WTC11 (cell line): ENCODE measurements at places on chromosomes 3 and 15. TPM values are rescaled to one million over a fixed set of nuclear protein-coding genes. Genes with fewer than 3 reads are reported as not detected.

Gene C3orf20
- not detected in 3 replicates for total RNA-seq

DNA sequence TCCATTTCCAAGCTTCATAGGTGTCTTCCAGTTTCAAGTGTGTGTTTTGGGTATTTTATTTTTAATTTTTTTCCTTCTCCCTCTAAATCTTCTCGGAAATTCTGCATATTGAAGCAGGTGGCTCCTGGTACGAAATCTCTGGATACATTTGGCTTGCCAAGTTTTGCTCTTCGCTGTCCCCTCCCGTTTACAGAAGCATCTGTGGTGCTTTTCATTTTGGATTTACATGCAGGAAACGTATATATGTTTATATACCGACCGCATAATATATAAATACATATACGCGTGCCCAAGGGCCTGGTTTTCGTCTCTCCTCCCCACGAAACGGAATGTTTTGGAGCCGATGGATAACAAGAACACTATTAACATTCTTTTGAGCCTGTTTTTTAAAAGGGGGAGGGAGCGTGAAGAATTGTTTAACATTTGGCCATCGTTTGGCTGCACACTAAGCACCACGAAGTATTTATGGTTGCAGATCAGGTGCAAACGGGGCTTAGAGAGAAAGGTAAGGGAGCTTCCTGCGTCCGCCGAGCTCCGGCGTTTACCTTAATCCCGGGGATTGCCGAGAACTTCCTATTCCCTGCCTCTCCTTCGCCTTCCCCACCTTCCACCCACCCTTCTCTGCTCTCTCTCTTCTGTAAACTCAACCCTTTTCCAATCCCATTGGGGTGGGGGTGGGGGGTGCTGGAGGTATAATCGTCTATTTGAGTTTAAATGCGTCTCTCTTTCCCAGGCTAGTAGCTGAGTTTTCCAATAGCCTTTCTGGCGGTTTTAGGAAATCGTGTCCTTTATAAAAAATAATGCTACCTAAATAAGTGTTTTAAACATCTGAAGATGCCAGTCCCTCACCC lies 1.1 kb upstream of the NLGN1 start:
- peak; percentile 18 for DNase-seq

Gene SAMMSON
- total RNA-seq: 0.11 to 0.13 TPM (median 0.11 TPM) in 3 replicates

- no peak for DNase-seq
Measured at GRCh38 chr3:146589899-146590508, 15.1 kb downstream of the PLSCR5 start.

GRCh38 chr15:72169236-72169920 lies 28.2 kb downstream of the GRAMD2A start:
- DNase-seq: no peak

Gene KAT2B
- total RNA-seq: 1.4 to 2.7 TPM (median 2.0 TPM) in 3 replicates

DNA sequence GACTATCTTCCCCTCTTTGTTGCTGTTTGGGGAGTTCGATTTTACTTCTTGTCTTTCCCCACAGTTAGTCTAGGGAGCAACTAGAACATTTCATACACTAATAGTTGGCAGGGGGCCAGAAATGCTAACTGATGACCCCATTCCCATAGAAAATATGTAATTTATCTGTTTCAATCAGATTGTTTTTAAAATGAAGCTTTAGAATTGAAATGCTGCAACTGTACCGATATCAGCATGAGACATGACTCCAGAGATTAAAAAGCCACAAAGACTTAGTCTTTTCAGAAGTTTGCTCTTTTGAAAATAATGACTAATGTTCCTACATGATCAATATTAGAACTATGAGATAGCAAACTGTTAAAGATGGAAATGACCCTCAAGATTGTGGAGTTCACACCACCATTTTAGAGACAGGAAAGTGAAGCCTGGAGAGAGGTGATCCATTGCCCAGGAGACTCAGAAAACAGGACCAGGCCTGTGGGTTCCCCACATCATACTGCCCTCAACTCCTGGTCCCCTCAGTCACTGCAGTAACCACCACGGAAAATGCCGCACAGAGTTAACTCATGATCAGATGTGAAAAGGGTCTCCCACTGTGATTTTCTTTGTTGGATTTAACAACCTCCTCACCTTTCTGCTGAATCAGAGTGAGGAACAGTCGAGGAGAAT lies 130.3 kb downstream of the CHDH start:
- no peak for DNase-seq

DNA sequence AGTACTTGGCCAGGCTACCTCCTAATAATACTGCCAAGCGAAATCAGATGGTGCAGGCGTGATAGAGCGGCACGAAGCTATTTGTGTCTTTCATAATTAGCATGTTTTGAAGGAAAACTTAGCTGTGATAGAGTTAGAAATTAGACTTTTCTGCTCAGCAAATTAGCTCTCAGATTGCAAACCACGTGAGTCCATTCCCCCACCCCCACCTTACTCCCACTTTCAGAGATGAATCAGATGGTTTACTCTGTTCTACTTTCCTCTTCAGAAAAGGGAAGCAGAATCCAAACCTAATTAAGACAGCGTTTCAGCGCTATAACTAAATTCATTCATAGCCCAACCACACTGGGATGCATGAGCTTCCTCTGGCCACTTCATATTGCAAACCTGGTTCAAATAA lies 214.6 kb downstream of the SLCO3A1 start:
- DNase-seq: no peak

- DNase-seq: no peak
Measured at GRCh38 chr3:150317469-150317868, 90.6 kb upstream of the TSC22D2 start.

Gene WDR6
- total RNA-seq: 204 to 213 TPM (median 209 TPM) in 3 replicates

GRCh38 chr3:55244247-55244646 lies 242.9 kb downstream of the WNT5A start:
- DNase-seq: no peak

- DNase-seq: no peak
Measured at GRCh38 chr3:50666837-50667236, 7.9 kb upstream of the DOCK3 start.

Gene ZIC1
- total RNA-seq: 30.3 to 59.7 TPM (median 34.7 TPM) in 3 replicates

Gene GMNC
- 0.07 to 0.39 TPM (median 0.25 TPM) in 3 replicates for total RNA-seq

DNA sequence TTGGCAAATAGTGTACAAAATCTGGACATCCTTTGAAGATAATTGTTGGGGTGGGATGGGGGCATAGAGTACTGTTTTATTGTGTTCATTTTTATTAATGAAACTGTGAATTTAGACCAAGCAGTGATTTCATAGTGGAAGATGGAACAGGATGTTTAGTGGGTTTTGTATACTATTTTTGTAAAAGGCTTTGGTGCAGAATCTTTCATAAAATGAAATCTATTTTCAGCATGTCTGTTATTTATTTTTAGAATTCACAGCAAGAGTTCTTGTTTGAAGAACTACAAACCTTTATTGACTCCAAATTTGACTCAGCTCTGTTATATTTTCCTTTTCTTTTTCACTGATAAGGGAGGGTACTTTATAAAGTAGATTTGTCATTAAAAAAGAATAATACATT lies 145.4 kb downstream of the AKAP13 start:
- DNase-seq: no peak

Gene UBAP1L
- total RNA-seq: 2.0 to 2.9 TPM (median 2.2 TPM) in 3 replicates

DNA sequence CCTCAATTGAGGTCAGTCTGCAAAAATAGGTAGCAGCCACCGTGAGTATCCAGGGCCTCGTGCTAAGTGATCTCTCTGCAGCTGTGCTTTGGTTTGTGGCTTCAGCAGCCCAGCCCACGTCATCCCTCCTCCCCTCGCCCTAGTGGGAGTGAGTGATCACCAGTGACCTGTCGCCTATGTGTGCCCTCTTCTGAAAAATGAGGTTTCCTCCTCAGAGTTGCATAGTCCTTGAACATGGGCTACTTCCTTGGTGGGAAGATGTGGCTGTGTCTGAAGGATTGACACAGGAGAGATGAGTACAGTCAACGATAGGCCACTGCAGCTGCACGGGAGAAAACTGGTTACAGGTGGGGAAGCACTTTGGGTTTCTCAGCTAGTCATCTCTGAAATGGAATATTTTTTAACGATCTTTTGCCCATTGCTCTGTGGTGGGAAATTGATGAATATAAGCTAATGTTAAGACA lies 144.8 kb upstream of the BHLHE40 start:
- no peak for DNase-seq

DNA sequence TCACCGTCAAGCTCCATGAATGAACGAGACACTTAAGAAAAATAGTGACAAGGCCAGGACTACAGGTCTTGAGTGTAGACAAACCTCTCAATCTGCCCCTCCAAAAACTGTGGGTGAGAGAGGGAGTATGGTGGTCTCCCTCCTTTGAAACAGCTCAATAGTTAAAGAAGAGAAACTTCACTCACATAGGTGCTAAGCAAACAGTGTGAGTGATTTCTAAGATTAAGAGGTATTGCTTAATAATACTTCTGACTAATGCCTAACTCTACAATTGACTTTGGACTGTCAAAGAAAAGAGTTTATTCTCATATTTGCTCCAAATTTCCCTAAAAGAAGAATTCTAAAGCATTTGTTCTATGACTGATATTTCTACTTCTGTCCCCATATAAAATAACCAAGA lies 17.0 kb upstream of the TMEM108 start:
- no peak for DNase-seq

GRCh38 chr3:126983276-126983652 lies 349 bp downstream of the PLXNA1 start:
- no peak for DNase-seq

Gene PPP1R14D
- total RNA-seq: 0.25 TPM in 1 of 3 replicates, not detected in the others

Gene ARPP21
- not detected in 3 replicates for total RNA-seq

Gene PGBD4
- total RNA-seq: 1.1 to 1.2 TPM (median 1.1 TPM) in 3 replicates

Gene NMD3
- 53.3 to 56.3 TPM (median 54.5 TPM) in 3 replicates for total RNA-seq

GRCh38 chr3:132189601-132190000 lies 127.6 kb upstream of the ACP3 start:
- no peak for DNase-seq

DNA sequence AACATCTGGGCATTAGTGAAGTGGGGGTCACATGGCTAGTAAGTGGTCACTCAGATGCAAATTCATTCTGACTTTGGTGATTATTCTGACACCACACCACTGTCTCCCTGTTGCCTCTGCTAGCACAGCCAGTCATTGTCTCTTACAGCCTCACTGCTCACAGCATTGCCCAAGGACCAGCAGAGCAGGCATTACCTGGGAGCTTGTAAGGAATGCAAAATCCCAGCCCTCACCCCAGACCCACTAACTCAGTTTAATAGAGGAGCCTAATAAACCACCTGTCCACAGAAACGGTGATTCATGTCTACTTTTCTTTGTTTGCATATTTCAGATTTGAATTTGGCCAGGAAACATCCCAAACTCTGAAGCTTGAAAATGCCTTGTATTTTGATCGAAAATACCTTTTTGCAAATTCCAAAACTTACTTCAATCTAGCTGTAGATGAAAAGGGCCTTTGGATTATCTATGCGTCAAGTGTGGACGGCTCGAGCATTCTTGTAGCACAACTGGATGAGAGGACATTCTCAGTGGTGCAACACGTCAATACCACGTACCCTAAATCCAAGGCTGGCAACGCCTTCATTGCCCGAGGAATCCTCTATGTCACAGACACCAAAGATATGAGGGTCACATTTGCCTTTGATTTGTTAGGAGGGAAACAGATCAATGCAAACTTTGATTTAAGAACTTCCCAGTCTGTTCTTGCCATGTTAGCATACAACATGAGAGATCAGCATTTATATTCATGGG lies 62.7 kb downstream of the GLDN start:
- DNase-seq: no peak

DNA sequence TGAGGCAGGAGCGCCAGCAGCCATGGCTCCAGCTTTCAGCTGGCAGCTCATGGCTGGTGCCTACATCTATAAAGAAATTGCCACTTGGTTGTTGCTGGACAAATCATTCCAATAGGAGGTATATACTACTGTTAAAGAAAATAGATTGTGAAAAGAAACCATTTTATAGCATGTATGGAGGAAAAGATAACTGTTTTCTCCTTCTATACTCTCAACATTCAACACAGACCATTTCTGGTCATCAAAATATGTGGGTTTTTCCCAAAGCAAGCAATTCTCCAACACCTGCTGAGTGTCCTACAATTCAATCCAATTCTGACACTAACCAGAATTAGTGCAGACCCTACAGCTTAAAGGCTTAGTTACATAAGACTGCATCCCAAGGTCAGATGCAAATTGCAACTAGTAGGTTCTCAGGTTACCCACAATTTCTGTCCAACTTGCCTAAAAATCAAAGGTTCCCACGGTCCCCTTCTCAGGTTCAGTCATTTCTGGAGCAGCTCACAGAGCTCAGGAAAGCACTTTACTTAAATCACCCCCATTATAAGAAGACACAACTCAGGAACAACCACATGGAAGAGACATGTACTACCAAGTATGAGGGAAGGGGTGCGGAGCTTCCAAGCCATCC lies 42.4 kb upstream of the STRIT1 start:
- DNase-seq: no peak

DNA sequence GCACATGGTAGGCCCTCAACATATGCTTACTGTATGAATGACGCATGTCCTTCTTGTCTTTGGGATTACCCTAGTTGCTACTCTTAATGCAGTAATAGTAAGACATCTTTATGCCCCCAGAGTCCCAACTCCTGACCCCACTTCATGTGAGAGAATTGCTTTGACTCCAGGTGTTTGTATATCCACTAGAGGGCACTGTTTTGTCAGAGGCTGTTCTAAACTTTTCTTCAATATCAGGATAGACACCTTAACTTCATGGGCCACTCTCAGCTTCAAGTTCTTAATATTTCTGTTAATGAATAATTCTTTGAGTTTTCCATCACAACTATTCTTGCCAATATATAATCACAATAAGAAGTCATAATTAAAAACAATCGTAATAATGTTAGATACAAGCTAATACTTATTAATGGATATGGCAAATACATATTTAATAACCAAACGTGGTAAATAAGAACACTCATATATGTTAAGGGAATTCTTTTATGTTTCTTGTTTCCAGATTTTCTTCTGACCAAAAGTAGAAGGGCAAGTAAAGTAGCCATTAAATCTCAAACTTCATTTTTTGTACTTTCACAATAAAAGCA lies 337.2 kb upstream of the DNAJC19 start:
- no peak for DNase-seq

DNA sequence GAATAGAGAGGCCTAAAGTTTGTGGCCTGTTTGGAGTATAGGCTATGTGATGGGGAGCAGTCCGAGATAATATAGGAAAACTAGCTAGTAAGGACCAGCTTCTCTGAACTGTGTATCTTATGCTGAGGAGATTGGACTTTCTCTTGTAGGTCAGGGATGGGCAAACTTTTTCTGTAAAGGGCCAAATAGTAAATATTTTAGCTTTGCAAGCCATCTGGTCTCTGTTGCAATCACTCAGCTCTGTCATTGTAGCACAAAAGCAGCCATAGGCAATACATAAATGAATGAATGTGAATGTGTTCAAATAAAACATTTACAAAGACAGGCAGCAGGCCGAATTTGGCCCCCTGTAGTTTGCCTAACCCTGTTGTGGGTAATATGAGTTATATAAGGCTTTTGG lies 24.5 kb downstream of the TMOD3 start:
- no peak for DNase-seq

- peak; percentile 14 for DNase-seq
Measured at GRCh38 chr15:95669146-95669922, 661.2 kb upstream of the NR2F2 start.

DNA sequence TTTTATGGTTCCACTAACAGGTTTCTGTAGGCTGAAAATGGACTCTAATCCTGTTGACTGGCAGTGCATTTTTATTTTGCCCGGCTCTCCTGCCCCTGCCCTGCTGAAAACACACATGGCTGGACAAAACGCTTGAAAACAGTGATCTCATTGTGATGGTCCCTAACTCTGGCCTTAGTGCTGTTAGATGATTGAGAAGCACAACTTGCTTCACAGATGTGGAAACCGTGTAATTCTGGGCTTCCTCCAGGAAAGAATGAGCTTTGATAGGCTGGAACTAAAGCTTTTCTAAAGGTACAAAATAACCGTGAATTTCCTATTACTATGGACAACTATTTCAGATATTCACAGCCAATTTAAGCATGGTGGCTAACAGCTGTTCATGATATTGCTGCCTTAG lies 121.4 kb downstream of the VGLL3 start:
- no peak for DNase-seq

Gene TMCO5A
- total RNA-seq: not detected in 3 replicates
